ENCODE measurements at places on chromosomes 16 and 17.

DNA sequence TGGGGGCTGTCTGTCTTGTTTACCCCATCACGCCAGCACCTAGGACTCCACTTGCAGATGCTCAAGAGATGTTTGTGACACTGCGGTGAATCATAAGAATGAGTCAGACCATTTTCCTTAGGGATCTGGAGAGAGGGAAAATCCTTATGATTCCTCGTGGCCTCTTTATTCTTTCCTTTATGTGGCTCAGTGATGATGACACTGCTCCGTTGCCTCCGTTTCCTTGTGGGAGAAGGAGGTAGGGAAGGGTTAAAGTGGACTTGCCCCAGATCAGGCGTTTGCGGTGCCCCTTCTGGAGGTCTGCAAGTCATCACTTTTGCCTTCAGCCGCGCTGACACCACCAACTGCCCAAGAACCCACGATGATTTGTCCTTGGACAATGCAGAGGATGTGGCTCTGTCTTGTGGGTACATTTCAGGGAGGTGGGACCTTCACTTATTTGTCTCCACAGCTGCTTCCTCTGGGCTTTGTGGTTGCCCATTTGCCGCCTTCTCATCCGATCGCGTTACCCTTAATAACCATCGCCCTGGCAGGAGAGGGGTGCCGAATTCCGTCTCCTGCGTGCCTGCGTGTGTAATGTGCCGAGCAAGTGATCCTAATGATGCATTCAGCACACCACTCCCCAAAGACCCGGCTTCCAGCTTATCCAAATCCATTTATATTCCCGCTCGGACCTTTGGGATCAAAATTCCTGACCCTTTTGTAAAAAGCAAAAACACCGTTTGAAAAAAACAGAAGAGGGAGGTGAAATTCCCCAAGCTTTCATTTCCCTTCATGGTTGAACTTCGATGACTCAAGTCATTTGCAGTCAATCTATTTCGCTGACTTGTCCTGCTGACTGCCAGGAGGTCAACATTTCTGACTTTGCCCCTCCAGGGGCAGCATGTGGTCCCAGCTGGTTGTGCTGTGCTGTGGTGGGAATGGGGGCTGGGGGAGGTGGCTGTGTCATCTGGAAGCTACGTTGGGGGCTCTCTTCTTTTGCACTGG is 87.2 kb upstream of the IRX3 start:
- no peak for DNase-seq

GRCh38 chr17:56158344-56158743 is 5.1 kb downstream of the ANKFN1 start:
- DNase-seq, result no peak

- no peak for DNase-seq
These were observed 44.7 kb downstream of the GRB7 start for GRCh38 chr17:39782481-39782880.

- DNase-seq, result no peak
These were observed 18.3 kb downstream of the MYBBP1A start for GRCh38 chr17:4536742-4537411.

- DNase-seq, result no peak
These were observed 156.0 kb upstream of the MAF start for GRCh38 chr16:79756571-79756970.

DNA sequence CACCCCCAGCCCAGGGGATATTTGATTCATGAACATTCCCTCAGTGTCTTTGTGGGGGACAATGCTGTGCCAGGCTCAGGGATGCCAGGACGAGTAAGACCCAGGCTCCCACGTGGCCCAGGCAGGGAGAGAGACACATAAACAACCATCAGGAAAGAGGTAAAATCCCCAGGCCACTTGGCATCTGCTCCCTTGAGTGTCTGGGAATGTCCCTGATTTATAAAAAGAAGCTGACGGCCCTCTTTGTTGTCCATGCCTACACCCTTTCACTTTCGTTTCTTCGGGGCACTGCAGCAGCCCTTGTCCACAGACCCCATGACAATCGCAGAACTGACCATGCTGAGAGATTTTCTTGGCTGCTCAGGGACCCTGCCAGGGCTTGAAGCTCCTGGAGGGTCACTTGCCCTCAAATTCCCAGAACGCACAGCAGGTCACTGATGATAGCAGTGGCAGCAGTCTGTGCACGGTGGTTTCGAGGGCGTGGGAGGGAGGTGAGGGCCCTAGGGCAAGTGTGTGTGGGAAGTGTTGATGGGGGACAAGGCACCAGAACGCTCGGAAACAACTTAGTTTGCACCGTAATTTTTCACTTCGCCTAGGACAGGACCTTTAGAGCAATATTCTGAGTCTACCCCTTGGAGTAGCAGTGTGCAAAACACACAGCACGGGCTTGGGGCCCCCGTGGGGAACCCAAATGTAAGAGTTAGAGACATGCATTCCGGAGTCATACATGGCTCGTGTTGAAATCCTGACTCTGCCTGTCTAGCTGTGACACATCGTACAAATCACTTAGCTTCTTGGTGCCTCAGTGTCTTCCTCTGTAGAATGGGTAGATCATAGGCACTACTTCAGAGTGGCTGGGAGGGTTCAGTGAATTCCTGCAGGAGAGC is 4.7 kb downstream of the NOD2 start:
- no peak for DNase-seq

- DNase-seq, result peak; percentile 84
These were observed 1.8 kb upstream of the SOST start for GRCh38 chr17:43760254-43760852.

DNA sequence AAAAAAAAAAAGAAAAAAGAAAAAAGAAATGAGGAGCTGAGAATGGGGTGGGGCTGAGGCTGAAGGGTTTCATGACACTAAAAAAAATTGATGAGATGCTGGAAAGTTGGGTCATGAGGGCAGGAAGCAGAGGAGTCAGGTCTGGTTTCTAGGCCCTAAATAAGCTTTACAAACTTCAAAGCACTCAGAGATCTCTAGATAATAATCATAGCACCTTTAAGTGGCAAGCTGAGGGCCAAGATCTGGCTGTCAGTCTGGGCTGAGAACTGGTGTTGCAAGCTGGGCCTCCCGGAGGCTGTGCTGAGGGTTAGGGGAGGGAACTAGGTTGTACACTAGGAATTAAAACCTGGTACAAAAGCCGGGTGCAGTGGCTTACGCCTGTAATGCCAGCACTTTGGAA is 6.4 kb downstream of the ZNF764 start:
- DNase-seq, result peak; percentile 43

DNA sequence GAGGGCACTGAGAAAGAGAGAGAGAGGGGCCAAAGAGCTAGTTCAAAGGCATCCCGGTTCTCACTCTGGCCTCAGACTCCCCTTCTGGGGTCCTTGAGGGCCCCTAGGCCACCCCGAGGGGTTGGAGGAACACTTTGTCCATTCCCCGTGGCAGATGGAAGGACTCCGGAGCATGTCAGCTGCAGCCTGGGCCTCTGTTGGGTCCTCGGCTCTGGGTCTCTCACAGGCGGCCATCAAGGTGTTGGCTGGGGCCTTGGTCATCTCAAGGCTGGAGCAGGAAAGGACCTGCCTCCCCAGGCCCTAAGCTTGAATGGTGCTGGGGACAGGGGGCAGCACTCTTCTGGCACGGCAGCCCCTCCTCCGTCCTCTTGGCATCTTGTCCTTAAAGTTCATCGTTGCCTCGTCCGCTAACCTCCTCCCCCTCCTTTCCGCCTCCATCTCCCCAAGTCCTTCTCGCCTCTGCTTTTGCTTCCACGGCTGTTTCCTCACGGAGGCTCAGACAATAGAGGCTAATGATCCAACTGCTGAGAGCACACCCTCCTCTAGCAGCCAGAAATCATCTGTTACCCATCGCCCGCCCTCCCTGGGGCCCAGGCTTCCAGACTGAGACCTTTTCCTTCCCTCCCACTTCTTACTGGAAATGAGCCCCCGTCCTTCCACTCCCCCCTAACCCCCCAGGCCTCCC is 23.3 kb downstream of the CCR7 start:
- no peak for DNase-seq

- no peak for DNase-seq
These were observed 20.8 kb downstream of the CIBAR2 start for GRCh38 chr16:85091522-85091910.

DNA sequence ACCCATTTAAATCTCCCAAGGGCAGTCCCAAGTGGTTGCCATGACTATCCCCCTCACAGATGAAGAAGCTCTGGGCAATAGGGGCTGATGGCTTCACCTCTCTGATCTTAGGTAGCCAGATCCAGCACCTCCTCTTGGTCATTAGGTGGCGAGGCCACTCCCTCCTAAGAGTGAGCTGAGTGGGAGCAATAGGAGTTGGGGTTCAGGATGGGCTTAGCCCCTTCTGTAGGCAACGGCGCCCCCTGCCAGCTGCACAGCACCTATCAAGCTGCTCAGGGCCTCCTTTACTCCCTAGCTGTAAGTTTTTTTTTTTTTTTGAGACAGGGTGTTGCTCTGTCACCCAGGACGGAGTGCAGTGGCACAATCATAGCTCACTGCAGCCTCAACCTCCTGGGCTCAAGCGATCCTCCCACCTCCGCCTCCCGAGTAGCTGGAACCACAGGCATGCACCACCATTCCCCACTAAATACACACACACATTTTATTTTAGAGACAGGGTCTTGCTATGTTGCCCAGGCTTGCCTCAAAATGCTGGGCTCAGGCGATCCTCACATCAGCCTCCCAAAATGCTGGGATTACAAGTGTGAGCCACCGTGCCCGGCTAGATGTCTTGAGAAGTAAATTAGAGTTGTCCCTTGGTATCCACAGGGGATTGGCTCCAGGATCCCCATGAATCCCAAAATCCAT is 3.5 kb upstream of the RRAD start:
- no peak for DNase-seq
